ENCODE measurements at places on chromosomes 4 and X. TPM values are rescaled to one million over a fixed set of nuclear protein-coding genes. Genes with fewer than 3 reads are reported as not detected.
A peak's percentile ranks its signal among the peaks of the same experiment; 100 is the strongest.

GRCh38 chrX:151161690-151162089, 14.7 kb upstream of the GPR50 start:
- no peaks in the 10 kb centered on the region for H3K4me1 ChIP-seq
- H3K36me3 ChIP-seq = no peaks in the 10 kb centered on the region
- DNase-seq = no peak
- no peaks in the 10 kb centered on the region for H3K27me3 ChIP-seq
- H3K4me3 ChIP-seq = no peak overlapping the region

- H3K4me1 ChIP-seq = peaks cover 59% of the 10 kb centered on the region
- H3K4me3 ChIP-seq = peak overlapping the region; percentile 87
- no peaks in the 10 kb centered on the region for H3K36me3 ChIP-seq
- no peaks in the 10 kb centered on the region for H3K27me3 ChIP-seq
- peak overlapping the region; percentile 84 for H3K27ac ChIP-seq
- peak; percentile 82 for DNase-seq
Observed at GRCh38 chr4:2793586-2794485, 951 bp downstream of the SH3BP2 start.

DNA sequence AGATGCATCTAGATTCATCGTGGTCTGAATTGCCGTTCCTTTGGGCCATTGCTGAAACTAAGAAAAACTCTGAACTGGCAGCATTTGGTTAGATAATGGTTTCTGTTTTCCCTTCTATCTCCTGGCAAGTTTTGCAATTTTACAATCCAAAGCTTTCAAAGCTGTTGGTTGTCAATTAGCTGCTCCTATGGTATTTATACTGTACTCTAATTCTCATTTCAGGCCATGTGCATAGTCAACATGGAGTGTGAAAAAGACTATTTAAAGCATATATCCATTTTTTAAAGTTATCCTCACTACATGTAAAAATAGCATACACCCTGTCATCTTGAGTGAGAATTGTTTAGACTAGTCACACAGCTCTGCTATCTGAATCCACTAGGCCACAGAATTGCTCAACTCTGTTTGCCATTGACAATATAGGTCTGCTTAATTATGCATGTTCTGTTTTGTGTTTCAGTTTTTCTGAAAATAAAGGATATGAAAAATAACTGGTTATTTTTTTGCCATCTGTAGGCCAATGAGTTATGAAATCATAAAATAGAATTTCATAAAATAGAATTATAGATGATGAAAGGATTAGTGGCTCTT, 27.7 kb upstream of the TEC start:
- H3K36me3 ChIP-seq = no peaks in the 10 kb centered on the region
- no peak overlapping the region for H3K4me3 ChIP-seq
- no peak overlapping the region for H3K27ac ChIP-seq
- DNase-seq = no peak
- H3K4me1 ChIP-seq = no peaks in the 10 kb centered on the region

DNA sequence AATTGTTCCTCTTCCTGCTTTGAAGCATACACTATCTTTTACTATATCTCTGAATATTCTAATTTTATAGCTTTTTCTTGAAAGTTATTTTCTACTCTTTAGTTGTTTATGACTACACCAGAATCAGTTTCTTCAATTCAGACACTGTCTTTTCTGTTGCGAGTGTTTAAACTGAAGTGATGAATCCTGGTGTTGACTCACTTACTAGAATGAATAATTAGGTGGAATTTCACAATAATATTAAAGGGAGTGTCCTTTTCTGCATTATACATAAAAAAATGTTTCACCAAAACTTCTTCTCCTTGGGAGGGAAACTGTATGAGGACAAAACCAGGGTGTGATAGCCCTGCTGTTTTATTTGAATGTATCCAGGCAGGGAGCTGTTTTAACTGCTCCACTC, 1383.1 kb downstream of the C4orf33 start:
- H3K4me3 ChIP-seq = no peak overlapping the region
- no peaks in the 10 kb centered on the region for H3K4me1 ChIP-seq
- no peak for DNase-seq
- no peaks in the 10 kb centered on the region for H3K27me3 ChIP-seq
- H3K36me3 ChIP-seq = no peaks in the 10 kb centered on the region
- no peak overlapping the region for H3K27ac ChIP-seq

DNA sequence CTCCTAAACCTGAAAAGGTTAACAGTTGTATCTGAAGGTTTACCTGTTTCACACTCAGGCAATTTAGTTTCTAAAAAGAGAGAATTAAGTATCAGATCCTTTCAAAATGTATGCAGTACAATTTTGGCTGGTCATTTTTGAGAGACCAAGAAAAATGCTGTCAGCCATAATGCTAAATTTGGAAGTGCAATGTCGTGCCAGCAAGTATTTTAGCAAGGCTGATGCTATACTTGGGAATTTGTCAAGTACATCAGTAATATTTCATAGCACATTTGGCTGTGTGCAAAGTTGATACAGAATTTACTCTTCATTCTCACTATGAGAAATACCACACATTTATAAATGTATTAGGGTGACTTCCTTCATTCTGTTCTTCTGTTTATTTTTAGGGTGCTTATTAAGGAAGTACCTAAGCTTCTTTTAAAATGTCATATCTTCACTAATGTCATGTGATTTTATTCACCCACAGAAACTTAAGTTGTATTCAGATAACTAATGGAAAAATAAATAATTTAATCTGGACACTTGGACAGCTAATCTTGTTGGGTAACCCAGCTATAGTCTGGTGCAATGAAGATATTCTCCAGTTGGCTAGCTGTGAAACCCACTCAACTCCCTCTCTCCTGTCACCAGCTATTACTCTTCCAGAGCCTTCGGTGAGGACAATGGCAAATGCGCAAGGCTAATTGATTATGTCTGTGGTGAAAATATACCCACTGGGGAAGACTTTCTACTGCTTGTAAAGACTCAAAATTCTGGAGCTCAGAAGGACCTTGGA, 84.2 kb upstream of the TLL1 start:
- H3K4me3 ChIP-seq = no peak overlapping the region
- peaks cover 12% of the 10 kb centered on the region for H3K4me1 ChIP-seq
- no peaks in the 10 kb centered on the region for H3K27me3 ChIP-seq

DNA sequence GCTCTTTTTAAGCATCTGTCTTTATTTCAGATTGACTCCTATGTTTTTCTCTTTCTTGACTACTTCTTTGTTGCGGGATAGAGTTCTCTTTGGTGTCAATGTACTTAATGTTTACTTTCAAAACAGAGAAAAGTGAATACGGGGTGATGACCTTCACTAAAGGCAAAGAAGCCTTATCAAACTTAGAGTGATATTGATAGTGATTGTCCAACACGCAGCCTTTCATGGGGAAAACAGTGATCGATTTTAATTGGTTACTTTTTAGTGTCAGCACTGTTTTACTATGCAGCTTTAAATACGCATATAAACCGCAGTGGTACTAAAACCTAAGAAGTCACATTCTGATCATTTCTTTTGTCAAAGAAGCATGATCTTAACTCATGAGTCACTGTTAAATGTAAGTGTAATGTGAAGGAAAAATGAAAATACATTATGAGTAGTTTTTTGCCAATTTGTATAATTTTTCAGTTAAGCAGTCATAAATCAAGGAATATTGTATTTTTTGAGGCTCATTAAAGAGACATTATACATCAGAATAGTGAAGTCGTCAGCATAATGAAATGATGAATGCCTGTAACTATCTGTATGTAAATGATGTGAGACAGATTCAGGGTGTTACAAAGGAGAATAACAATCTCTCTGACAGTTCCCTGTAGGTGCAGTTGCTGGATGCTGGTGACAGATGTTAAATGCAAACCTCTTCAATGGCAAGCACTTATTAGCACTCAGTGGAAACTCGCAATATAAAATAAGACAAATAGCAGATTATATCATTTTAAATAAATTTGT, 2082.8 kb upstream of the TENM3 start:
- DNase-seq = no peak
- no peaks in the 10 kb centered on the region for H3K4me1 ChIP-seq
- no peaks in the 10 kb centered on the region for H3K27me3 ChIP-seq
- H3K36me3 ChIP-seq = no peaks in the 10 kb centered on the region
- no peak overlapping the region for H3K4me3 ChIP-seq

GRCh38 chrX:15349046-15349445, 13.7 kb upstream of the PIGA start:
- DNase-seq = no peak
- no peaks in the 10 kb centered on the region for H3K4me1 ChIP-seq
- H3K27ac ChIP-seq = no peak overlapping the region
- no peaks in the 10 kb centered on the region for H3K36me3 ChIP-seq
- no peaks in the 10 kb centered on the region for H3K27me3 ChIP-seq
- H3K4me3 ChIP-seq = no peak overlapping the region

- H3K4me3 ChIP-seq = no peak overlapping the region
- no peak for DNase-seq
- H3K4me1 ChIP-seq = no peaks in the 10 kb centered on the region
- no peak overlapping the region for H3K27ac ChIP-seq
- H3K27me3 ChIP-seq = no peaks in the 10 kb centered on the region
Observed at GRCh38 chr4:164221631-164222030, 532.3 kb upstream of the SMIM31 start.

DNA sequence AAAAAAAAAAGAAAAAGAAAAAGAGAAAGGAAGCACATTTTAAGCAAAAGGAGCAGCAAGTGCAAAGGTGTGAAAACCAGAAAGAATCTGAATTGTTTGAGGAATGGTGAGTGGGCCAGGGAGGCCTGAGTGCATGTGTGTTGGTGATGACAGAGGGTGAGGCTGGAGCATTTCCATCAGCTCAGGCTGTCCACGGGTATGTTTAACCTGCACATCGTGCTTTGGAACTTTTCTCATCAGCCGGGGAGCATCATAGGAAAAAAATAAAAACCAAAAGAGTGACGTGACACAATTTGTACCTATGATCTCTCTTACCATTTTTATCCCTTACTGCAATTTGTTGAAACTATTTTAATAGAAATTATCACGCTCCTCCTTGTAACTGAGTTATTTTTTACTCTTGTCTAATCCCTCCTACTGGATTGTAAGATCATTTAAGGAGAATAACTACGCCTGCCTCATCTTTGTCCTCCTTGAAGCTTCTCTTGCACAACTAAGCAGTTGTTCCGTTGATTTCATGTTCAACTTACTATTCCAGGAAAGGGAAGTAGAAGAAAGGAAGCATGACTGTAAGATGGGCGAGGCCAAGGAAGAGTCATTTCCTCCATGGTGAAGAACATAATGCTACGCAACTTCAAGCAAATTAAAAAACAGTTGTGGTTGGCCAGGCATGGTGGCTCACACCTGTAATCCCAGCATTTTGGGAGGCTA, 7.0 kb downstream of the PALLD start:
- H3K27me3 ChIP-seq = no peaks in the 10 kb centered on the region
- no peaks in the 10 kb centered on the region for H3K4me1 ChIP-seq
- H3K27ac ChIP-seq = no peak overlapping the region
- no peaks in the 10 kb centered on the region for H3K36me3 ChIP-seq

DNA sequence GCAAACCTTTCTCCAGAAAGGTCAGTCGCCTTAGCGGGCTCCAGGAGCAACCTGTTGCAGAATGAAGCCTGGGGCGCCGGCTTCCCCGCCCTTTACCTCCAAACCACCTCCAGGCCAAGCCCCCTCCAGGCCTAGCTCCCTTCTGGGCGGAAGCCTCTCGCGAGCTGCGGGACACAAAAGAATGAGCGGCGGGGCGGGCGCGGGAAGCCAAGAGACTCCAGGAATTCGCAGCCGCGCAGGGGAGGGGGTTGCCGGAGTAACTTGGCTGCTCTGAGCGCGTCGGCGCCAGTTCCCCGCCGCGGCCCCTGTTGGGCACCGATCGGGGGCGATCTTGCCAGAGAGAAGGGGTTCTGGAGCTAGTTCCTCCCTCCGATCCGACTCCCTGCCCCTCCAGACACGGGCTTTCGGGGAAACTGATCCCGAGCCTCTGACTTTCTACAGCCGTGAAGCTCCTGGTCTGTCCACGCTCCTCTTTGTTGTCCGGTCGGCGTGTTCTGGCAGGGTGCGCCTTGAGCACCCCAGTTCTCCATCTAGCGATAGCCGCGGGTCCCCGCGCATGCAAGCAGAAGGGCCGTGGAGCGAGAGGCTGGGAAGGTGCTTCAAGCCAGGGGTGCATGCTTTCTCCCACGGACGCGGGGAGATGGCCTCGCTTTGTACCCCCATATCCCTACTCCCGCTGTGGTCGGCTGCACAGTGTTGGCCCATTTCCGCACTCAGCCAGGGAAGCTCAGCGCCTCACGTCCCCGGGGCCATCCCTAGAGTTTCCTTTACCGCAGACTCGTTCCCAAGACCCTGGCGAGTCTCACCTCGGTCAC, 1.2 kb downstream of the PROM1 start:
- H3K36me3 ChIP-seq = no peaks in the 10 kb centered on the region
- peak; percentile 83 for DNase-seq
- peaks cover 24% of the 10 kb centered on the region for H3K4me1 ChIP-seq

- H3K27me3 ChIP-seq = no peaks in the 10 kb centered on the region
- no peak for DNase-seq
- no peak overlapping the region for H3K27ac ChIP-seq
- H3K36me3 ChIP-seq = no peaks in the 10 kb centered on the region
- no peak overlapping the region for H3K4me3 ChIP-seq
Observed at GRCh38 chr4:56272927-56273326, 114.4 kb downstream of the AASDH start.

- no peak for DNase-seq
- H3K36me3 ChIP-seq = no peaks in the 10 kb centered on the region
- H3K4me1 ChIP-seq = no peaks in the 10 kb centered on the region
Observed at GRCh38 chrX:10444204-10444603, 176.2 kb downstream of the MID1 start.

DNA sequence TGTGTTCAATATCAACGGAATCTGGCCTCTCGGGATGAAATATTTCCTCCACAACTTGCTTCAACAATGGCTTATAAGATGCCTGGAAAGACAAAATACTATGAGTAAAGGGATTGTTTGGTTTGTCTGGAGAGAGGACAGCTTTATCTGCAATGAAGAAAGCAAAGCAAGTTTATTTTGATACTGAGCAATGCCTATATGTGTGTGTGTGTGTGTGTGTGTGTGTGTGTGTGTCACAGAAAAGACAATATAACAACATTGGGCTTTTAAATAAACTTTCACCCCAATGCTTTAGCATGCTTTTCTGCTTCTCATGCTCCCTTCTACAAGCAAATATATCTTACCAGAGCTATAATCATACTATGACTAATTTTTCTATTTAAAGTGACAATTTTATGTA, 45.4 kb downstream of the RASL11B start:
- DNase-seq = no peak
- H3K36me3 ChIP-seq = no peaks in the 10 kb centered on the region
- H3K4me1 ChIP-seq = peaks cover 6% of the 10 kb centered on the region
- H3K4me3 ChIP-seq = no peak overlapping the region
- no peaks in the 10 kb centered on the region for H3K27me3 ChIP-seq

The NLRP2B gene
- not detected for total RNA-seq

The CXCL8 gene
- not detected for total RNA-seq

The RNF150 gene
- 1.9 TPM for total RNA-seq

The SPACA5 gene
- not detected for total RNA-seq

The CDX4 gene
- not detected for total RNA-seq

The C4orf36 gene
- total RNA-seq = 1.4 TPM

The BEND4 gene
- not detected for total RNA-seq

The RENBP gene
- 3.3 TPM for total RNA-seq
